ENCODE measurements at places on chromosomes 11 and 22. TPM values are rescaled to one million over a fixed set of nuclear protein-coding genes. Genes with fewer than 3 reads are reported as not detected.
A peak's percentile ranks its signal among the peaks of the same experiment; 100 is the strongest.

Gene NXPE1
- polyA plus RNA-seq = not detected

Gene FGF3
- not detected for polyA plus RNA-seq

Gene CLCF1
- 27.8 TPM for polyA plus RNA-seq

Gene CYB5R2
- polyA plus RNA-seq = 4.5 TPM

Gene MTMR3
- polyA plus RNA-seq = 21.3 TPM

Gene PGA5
- not detected for polyA plus RNA-seq

Gene TST
- 37.7 TPM for polyA plus RNA-seq

Gene GTSE1
- 15.6 TPM for polyA plus RNA-seq

Gene CXCR5
- polyA plus RNA-seq = not detected

Gene TNNT3
- not detected for polyA plus RNA-seq

Gene GPR83
- 0.03 TPM for polyA plus RNA-seq

DNA sequence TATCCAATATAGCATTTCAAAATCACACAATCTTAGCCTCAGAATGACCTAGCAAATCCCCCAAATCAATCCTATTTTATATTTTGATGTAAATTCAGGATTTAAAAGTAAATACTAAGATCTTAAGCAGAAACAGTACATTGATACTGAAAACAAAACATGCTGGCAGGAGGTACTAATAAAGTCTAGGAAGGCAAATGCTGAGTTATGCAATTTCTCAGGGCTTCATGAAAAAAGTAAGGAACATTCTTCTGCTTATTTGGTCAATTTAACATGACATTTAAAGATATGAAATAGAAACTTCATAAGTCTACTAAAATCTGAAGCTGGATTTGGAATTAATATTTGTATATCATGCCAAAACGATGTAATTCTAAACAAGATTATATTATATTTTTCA, 153.3 kb downstream of the SWAP70 start:
- no peak for DNase-seq

- DNase-seq = no peak
Measured at GRCh38 chr11:128492903-128493569, 94.3 kb downstream of the ETS1 start.

DNA sequence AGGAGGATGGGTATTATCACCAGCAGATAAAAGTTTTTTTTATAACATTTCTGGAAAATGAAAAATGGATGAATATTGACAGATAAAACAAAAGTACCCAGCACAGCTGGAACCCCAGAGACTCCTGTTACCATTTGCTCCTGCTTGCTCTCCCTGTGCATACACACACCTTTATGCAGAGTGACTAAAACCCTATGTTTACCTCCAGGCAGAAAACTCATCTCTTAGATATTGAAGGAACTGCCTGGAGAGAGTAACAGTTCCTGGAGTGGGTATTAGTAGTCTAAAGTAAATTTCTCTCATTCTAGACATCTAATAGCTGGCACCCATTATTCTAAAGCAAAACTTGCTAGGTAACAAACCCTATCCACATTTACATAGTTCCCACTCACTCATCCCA, 38.0 kb downstream of the CYP2R1 start:
- DNase-seq = no peak

GRCh38 chr11:108135845-108136544, 14.6 kb downstream of the ACAT1 start:
- DNase-seq = peak; percentile 10

DNA sequence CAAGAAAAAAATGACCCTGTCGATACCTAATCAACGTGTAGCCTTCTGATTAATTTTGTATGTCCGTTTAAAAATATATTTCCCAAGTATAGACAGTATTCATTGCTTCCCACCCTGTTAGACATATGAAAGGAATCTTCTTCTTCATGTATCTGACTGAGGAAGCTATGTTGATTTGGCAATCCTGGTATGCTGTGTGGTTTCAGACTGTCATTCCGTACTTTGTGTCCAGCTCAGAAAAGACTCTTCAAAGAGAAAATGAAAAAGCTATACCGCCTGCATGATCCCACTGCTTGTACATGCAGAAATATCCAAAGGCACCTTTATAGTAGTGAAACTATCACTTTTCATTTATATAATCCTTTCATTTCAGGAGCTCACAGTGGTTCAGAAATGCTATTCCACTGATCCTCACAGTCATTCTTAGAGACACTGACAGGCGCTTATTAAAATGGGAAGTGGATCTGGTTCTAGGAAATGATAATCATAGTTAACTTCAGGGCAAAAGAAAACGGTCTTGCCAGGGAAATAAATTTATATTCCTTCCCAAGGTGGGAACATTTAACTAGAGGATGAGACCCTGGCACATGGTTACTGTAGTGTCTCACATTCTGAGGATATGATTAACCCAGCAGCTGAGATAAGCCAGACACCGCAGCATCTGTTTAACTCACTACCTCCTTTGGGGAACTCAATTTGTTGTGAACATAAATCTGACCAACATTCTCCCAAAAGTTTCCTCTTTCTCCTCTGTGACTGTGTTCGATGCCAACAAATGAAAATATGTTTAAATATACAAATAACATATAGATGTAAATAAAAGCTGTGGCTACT, 599.2 kb upstream of the LUZP2 start:
- DNase-seq = peak; percentile 94

DNA sequence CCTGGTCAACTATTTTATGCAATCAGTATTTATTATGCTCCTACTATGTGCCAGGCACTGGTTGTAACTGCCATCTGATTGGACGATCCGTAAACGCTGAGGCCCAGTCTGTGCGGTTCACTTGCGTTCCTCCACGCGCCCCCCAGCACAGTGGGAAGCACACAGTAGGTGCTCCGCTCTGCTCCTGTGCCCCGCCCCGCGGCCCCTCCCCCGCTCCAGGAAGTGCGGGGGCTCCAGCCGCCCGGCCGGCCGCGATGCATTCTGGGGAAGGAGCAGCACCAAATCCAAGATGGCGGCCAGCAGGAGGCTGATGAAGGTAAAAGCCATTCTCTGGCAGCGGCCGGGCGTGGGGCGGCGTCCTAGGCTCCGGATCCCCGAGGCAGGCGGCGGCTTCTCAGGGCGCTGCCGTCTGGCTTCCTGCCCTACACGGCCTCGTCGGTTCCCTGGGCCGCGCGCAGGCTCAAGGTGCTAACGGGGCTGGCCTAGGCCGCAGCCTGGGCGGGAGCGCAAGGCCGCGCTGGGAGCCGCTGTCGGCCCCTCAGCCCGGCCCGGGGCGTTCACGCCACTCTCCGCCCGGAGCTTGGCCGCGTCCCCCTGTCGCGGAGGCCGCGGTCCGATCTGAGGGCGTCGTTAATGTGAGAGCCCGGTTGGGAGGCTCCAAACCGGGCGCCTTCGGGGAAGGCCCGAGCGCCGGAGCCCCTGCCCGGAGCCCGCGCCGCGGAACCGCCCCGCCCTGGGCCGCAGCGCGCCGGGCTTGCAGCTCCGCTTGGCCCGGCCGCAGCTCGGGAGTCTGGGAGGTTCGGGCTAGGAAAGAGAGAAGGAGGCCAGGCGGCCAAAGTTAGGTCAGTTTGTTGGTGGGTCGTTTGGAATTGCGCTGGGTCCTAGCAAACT, at the start of gene UBE2L3:
Gene UBE2L3, plus strand, starts transcription at position 259 of the 891 bp plus-strand sequence. Its CDS starts 31 bp downstream, at position 290.
- peak; percentile 74 for DNase-seq

DNA sequence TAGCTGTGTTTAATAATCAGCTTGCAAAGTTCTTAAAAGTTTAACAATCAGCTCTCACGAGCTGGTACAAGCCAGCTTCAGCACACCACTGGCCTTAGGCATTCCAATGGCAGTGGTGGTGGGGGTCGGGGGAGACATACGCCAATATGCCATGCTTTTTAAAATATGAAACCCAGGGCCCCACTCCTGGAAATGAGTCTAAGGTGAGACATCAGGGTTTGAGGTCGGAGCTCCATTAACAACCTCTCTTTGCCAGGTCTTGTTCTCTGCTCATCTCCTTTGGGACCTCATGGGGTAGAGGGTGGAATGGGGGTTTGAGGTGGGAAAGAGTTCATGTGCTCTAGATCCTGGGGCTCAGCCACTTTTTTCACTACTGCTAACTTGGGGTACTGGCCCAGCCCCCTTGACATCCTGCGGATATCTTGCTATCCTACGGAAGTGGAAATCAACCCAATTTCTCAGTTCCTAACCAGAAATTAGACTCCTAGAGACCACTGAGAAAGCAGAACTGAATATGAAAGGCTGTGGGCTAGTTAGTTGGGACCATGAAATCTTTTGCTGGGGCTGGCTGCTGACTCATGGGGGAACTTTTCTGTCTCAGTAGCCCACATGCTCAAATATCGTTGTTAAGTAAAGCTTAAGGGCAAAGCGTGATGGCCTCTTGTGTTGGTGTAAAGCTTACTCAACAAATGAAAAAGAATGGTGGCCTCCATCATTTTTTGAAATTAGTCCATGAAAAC, 90.1 kb downstream of the PDHX start:
- peak; percentile 37 for DNase-seq

DNA sequence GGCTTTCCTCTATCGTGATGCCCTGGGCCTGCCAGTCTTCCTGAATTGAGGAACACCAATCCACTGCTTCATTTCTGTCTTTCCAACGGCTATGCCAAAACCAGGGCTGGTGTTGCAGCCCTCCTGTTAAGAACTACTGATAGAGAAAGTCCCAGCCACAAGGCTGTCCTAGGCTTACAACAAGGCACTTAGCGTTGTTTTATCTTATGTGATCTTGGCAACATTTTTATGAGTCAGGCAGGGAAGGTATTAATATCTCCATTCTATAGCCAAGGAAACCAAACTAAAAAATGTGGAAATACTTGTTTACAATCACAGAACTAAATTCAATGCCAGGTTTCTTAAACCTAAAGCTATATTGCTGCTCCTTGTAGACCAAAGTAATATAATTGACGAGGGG, 89.9 kb upstream of the AMOTL1 start:
- DNase-seq = no peak

DNA sequence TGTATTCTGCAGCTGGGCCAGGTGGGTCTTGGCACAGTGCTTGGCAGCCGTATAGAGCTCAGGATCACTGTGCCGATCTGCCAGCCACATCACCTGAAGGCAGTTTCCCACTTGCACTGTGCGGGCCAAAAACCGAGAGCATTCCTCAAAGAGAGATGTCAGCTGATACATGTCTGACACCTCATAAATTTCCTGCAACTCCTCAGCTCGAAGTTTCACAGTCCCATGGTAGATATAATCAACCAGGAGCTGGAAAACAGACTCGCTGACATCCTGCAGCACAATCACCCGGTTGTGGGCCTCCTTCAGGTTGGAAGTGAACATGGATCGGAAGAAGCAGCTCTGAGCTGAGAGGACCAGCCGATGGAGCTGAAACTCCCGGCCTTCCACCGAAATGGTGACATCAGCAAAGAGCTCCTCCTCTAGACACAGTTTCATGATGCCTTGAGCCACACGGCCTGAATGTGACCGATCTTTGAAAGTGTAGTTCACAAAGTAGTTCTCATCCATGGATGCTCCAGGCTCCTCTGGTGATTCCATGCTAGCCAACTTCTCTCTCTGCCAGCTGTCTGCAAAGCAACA, 1.2 kb downstream of the KBTBD4 start:
- no peak for DNase-seq

GRCh38 chr11:65225279-65226102, 36.3 kb upstream of the POLA2 start:
- DNase-seq = peak; percentile 52

DNA sequence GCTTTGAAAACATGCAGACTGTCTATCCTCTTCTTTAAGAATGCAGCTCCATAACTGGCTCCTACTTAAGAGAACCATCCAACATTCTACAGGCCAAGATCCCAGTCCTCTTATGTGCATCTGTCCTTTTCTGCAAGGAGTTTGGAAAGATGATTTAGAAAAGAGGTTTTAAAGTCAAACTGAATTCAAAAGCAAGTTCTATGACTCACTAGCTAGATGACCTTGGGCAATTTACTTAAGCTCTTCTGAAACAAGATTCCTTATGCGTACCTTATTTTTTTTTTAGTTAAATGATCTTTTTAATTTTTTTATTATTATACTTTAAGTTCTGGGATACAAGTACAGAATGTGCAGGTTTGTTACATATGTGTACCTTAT, 29.2 kb downstream of the GUCY1A2 start:
- peak; percentile 3 for DNase-seq

GRCh38 chr11:96197801-96198701, 144.9 kb downstream of the MAML2 start:
- DNase-seq = no peak

DNA sequence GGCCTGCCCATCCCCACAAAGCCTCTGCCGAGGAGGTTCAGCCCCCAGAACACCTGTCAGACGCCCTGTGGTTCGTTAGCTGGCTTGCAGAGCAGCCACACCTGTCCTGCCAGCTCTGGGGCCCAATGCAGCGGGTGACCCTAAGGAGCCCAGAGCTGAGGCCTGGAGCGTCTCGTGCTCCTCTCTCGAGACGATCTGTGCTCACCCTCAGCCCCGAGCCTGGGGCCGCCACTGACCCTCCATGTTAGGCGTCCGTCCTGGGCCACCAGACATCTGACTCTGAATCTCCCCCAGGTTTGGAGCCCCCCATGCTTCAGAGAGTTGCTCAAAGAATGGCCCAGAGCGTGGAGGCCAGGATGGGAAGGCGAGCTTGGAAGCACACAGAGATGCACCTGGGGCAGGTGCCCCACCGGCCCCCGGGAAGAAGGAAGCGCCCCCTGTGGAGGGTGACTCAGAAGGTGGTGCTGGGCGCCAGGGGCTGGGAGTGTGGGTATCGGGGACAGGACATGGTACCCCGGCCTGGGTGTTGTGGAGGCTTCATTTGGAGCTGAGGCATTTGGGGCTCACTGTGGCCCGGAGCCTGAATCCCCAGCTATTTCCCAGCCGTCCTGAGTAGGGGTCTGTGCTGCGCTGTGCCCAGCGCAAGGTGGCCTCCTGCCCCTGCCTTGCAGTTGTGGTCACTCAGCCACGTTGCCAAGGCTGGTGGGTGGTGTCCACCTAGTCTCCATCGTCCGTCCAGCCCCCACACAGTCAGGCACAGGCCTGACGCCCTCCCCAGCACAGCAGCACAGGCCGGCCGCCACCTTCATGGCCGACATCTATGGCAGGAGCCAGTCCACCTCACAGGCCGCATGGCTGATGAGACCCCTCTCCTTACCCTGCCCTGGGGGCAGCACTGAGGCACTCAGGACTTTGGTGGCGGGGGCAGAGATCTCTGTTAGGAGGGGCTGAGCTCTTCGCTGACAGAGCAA, 36.2 kb downstream of the SBF1 start:
- no peak for DNase-seq

- DNase-seq = no peak
Measured at GRCh38 chr22:37569009-37569920, 9.0 kb downstream of the CDC42EP1 start.

DNA sequence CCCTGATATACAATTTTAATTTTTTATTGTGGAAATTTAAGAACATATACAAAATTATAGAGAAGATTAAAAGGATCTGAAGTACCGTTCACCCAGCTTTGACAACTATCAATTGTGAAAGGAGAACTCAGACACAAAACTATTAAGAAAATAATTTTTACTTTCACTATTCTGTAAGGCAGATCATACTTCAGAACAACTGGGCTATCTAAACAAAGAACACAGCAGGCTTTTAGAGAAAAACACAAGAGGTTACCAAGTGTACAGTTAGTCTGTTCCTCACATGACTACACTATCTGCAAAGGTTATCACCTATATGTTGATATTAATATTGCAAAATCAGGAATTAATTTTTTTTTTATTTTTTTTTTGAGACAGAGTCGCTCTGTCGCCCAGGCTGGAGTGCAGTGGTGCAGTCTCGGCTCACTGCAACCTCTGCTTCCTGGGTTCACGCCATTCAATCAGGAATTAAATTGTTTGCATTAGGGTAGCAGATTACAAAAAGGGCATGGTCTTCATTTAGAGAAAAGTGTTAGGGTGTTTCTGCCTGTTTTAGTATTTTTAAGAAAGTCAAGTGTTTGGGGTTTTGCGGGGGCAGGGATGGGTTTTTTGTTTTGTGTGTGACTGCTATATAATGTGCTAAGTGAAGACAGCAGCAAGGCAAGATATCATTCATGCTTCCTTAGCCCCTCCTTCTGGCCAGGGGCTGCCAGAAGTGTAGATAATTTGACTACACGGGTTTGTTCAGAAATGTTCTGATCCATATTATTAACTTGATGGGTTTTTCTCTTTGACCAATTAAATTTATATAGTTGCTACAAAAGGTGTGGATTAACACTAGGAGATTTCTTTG, 27.6 kb upstream of the SIK2 start:
- no peak for DNase-seq
